Stimulated activated naive CD8-positive, alpha-beta T cell treated with anti-CD3 and anti-CD28 coated beads, Interleukin-15, amount 100 ng/mL, for 72 hours (primary cell): ENCODE measurements at places on chromosomes 16 and 17.

GRCh38 chr17:31550389-31551056 lies 159.0 kb downstream of the RAB11FIP4 start:
- DNase-seq = no peak

- no peak for DNase-seq
These were observed 452.1 kb upstream of the HSBP1 start for GRCh38 chr16:83355570-83356218.

- DNase-seq = no peak
These were observed 80.6 kb upstream of the RCVRN start for GRCh38 chr17:9985646-9986045.

DNA sequence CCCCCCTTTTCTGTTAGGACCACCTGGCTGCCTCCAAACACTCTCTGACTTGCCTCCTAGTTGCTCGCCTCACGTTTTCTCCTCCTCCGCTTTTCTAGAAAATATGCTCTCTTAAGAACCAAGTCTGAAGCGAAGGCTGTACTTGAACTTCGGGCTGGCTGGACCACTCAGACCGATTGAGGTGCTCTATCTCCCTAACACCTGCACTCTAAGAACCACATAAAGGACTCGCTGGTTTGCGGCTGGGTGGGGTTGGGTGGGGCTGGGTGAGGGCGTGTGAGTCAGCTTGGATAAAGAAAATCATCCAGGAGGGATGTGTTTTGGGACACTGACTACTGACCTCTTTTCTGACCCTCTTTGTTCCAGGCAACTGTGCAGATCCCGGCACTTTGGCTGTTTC lies 22.9 kb upstream of the TMEM220 start:
- no peak for DNase-seq

DNA sequence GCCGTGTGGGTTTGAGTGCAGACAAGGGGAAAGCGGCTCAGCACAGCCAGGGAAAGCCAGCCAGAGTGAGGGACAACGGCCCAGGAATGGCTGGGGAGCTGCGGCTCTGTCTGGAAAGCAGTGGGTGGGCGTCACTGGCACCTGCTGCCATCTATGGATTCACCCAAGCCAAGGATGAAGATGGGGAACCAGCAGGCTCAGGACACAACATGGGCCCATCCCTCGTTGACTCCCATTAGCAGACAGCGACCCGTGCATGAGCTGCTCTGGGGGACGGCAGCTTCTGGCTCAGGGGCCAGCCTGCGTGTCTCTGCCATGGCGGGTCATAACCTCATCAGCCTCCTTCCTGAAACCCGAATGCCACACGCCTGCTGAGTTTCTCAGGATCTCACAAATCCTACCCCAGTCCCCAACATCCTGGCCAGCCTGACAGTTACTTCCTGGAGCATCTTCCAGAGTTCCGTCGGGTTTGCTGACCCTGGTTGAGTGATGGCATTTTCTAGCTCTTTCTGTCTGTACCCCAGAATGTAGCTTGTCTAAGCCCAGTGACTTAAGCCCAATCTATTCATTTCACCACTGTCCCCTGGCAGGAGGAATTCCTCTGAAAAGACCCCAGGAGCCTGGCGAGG lies 50.7 kb downstream of the SLC7A5 start:
- DNase-seq = no peak

DNA sequence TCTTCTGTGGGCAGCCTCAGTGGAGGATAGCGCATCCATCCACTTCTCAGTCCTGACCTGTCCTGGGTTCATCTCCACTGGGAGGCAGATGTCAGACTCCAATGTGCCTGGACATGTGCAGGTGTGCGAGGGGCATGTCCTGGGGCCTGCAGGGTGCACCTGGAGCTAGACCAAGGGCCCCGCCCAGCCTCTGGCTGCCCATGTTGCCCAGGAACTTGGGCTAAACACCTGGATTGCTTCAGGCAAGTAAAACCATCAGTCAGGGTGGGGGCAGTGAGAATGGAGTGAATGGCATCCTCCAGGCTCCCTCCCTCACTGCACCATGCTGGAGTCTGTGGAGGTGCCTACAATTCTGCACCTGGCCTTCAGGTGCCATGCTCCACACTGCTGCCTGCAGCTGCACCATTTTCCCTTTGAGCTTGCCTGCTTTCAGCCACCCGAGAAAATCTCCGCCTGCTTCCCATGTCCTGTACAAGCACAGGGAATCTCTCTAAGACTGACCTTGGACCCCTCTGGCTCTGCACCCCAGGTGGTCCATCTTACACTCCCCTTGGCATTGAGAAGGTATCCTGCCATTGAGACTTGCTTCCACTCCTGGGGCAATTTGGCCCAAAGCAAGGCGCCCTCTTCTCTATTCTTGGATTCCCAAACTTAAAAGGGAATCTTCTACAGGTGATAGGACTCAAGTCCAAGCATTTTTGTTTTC lies 2.1 kb upstream of the MFSD6L start:
- no peak for DNase-seq
